ENCODE measurements at places on chromosomes 16 and 17.

GRCh38 chr17:11636771-11637170, 38.5 kb downstream of the DNAH9 start:
- no peak for DNase-seq

DNA sequence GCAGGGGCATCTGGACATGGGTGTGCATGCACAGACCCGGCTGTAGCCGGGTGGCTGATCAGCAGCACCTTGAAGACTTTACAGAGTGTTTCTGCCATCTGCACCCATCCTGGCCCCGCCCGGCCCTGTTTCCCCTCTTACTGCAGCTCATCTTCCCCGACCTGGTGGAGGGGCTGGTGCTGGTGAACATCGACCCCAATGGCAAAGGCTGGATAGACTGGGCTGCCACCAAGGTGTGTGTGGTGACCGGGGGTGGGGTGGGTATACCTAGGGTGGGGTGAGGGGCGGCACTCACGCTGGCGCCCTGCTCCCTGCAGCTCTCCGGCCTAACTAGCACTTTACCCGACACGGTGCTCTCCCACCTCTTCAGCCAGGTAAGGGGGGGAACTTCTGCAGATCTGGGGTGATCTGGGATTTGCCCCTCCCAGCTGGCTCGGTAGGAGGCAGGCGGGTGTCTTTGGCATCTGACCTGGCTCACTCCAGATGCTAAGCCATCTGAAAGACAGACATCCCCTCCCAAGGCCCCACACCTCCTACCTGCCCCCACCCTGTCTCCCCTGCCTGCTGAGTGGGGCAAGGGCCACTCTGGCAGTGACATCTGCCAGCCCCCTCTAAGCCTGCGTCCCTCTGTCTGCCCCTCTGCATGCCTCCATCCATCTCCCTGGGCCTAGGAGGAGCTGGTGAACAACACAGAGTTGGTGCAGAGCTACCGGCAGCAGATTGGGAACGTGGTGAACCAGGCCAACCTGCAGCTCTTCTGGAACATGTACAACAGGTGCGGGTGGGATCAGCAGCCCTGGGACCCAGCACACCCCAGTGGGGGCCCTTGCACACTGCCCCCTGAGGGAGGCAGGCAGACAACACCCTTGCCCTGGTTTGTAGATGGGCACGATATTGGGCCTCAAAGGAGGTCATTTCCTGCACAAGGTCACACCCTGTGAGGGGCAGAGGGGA, 6.6 kb downstream of the NDRG4 start:
- DNase-seq = no peak

GRCh38 chr17:56699186-56699894, 105.8 kb downstream of the NOG start:
- no peak for DNase-seq

DNA sequence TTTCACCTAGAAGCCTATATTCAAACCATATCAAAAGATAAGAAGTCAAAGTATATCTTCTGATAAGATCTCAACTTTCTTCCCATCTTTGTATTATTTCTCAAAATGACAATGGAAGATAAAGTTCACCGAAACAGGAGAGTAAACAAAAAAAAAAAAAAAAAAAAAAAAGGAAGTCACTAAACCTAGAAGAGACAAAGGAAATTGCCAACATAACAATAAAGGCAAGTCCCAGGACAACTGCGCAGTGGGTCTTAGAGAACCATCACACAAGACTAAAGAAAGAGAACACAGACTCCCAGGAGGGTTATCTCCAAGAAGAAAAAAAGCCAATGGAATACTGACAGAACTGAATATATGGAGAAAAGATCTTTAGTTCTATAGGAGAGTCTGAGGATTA, 65.7 kb downstream of the SMURF2 start:
- DNase-seq = no peak

- DNase-seq = peak; percentile 43
Measured at GRCh38 chr16:11310997-11311561, 29.9 kb upstream of the PRM1 start.
